Esophagus mucosa (tissue), 1 donor: ENCODE measurements at places on chromosomes 1 and 21.

GRCh38 chr1:91498035-91498434 lies 2.6 kb upstream of the CDC7 start:
- ATAC-seq = no peak

DNA sequence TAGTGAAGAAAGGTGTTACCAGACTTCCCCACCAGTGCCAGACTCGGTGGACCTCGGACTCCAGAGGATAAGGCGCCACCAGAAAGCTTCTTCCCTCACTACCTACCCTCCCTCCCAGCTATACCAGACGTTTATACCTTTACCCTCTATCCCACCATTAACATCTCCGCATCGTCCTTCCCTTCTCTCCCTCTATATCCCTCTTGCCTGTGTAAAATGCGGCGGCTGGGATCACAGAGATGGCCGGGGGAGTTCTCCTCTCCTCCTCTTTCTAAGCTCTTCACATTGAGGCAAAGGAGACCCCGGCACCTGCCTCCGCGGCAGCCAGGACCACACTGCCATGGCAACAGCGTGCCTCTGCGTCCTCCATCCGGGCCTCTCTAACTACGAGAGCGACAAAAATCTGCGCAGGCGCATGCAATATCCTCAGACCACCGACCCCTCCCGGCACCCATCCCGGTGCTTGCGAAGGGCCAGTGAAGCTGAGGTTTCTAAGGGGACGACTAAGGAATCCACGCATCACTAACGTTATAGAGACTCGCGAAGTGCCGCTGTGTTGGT lies at the start of gene CCDC181:
CCDC181 (minus strand) TSS at position 394 of the 561 bp plus-strand sequence. CDS start 2,547 bp downstream, outside the sequence.
- no peak for ATAC-seq

DNA sequence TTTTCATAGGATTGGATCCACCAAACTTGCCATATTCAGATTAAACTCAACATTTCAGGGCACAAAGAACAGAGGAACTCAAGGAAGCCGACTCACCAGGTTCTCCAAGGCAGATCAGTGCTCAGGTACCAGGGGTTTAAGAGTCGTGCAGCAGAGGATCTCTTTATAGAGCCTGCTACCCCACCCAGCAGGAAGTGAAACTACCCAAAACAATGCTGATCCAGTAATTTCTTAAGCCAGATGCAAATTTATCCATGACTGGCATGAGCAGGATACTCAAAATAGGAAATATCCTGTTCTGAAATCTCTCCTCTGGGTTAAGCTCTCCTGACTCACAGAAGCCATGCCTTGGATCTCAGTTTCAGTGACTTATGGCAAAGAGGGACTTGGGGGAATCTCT lies at the start of gene SPRR2A:
SPRR2A (minus strand) TSS at position 138 of the 400 bp plus-strand sequence. CDS start 777 bp downstream, outside the sequence.
- ATAC-seq = peak; percentile 83

- no peak for ATAC-seq
These were observed 12.2 kb upstream of the SLC44A3 start for GRCh38 chr1:94807742-94808491.

- ATAC-seq = peak; percentile 67
These were observed 2.2 kb downstream of the REG4 start for GRCh38 chr1:119808972-119809550.

- no peak for ATAC-seq
These were observed 32.7 kb downstream of the TRIM11 start for GRCh38 chr1:228373681-228374571.

DNA sequence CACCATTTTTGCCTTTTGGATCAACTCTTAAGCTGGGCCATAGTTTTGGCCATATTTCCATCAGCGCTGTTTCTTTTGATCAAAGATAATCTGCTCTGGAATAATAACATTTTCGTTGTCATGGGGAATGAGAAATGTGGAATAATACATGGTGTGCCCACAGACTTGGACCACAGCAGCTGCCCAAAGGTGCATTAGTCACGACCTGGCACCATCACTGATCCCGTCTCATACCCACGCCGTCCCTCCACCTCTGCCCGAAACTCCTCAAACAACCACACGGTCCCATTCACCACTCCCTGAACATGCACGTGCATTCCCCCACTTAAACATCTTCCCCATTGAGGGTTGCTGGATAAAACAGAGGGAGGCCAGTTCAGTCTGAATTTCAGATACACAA lies 76.9 kb downstream of the SLC66A1 start:
- ATAC-seq = peak; percentile 19
